ENCODE measurements at places on chromosomes 3 and 15.

GRCh38 chr3:126907557-126907956 is 75.4 kb upstream of the PLXNA1 start:
- DNase-seq = no peak

DNA sequence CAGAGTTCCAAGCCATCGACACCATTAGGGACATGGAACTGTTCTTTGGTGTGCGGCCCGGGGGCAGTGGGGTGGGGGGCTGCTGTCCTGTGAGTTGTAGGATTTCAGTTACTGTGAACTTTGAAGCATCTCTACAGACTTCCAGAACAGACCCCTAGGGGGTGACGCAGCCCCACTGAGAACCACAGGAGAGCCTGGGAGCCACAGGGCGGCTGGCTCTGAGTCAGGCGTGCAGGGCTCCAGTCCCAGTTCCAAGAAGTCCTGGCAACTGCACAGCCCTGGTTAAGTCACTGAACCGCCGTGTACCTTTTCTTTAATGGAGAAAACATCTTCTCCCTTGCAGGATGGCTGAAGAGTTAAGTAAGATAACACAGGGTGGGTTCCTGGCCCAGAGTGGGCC is 23.5 kb upstream of the LRTM1 start:
- peak; percentile 94 for DNase-seq

DNA sequence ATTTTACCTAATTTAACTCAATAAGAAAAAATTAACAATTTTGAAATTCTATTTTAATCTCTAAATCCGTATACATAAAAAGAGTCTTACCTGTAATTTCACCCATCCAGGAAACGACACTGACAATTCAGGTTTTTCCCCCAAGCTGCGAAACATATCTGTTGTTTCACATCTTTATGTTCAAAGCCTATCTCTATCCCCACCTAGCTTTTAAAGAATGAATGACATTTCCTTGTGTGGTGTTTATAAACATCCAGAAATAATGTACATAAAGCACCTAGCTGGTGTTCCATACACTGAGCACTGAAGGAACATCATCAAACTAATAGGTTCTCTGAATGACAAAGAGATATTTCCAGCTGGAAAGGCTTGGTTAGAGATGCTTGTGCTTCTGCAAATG is 867.8 kb downstream of the SQOR start:
- peak; percentile 6 for DNase-seq

DNA sequence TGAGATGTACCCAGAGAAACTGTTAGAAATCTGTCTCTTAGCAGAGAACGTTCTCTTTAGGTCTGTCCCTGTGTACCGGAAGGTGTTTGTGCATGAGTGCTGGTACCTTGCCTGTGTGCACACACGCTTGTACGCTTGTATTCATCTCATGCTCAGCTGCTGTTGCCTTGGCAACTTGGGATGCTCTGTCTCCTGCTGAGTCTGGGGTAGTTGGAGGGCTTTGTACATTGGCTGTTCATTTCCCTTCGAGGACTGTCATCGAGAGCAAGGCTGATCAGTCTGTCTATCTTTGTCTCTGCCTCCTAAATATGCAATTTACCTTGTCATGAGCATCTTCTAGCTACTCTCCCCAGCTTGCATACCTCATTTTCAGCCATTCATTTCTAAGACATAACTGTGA is 147.2 kb downstream of the SLCO3A1 start:
- DNase-seq = no peak

- no peak for DNase-seq
Observed at GRCh38 chr3:31748281-31748932, 215.7 kb downstream of the STT3B start.

GRCh38 chr15:58438956-58439355 is 7.2 kb downstream of the LIPC start:
- DNase-seq = peak; percentile 47

GRCh38 chr3:185693985-185694653 is 108.0 kb downstream of the SENP2 start:
- DNase-seq = peak; percentile 37

DNA sequence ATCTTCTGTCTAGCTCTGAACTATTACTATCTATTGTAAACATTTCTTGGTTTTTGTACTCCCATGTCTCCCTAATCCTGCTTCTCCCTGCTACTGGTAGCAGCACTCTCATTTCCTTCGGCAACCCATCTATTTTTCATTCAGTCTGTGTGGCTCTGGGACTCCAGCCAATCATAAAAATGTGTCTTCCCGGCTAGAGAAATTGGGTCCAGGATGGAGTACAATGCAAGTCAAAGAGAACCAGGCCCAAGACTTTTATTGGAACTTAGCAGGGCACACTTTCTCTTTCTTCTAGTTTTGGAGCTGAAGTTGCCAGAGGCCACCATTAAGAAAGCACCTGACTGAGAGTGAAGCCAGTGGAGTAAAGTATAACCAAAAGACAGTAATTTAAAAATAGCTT is 22.8 kb upstream of the ARHGEF26 start:
- DNase-seq = no peak

GRCh38 chr3:11631820-11632219 is 11.9 kb downstream of the VGLL4 start:
- no peak for DNase-seq

DNA sequence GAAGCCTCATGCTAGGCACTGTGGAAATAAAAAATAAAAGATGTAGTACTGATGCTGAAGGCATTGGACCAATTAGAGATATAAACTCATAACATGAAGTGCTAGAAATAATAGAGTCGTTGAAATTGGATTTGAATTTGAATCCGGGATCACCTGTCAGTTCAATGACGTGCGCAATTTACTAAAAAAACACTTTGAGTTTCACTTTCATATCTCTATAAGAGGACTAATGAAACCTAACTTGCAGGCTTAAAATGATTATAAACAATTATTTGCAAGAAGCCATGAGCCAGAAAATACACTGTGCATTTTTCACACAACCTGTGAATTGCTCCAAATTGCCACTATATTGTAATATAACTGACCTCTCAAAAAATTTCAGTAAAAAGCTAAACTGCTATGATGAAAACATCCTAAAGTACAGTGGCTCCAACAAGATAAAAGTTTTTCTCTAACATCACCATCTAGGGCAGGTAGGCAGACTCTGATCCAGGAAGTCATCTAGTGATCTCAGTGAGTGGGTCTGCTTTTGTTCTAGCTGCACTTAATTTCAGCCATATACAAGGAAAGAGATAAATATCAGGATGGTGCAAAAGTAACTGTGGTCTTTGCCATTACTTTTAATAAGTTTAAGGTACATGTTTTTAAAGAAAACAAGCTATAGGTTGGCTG is 440.2 kb downstream of the CNTN6 start:
- DNase-seq = no peak

GRCh38 chr15:74608786-74609185 is 6.8 kb upstream of the CLK3 start:
- no peak for DNase-seq

GRCh38 chr3:157487339-157487738 is 15.9 kb downstream of the VEPH1 start:
- no peak for DNase-seq

GRCh38 chr3:179141890-179142289 is 6.3 kb upstream of the PIK3CA start:
- no peak for DNase-seq

DNA sequence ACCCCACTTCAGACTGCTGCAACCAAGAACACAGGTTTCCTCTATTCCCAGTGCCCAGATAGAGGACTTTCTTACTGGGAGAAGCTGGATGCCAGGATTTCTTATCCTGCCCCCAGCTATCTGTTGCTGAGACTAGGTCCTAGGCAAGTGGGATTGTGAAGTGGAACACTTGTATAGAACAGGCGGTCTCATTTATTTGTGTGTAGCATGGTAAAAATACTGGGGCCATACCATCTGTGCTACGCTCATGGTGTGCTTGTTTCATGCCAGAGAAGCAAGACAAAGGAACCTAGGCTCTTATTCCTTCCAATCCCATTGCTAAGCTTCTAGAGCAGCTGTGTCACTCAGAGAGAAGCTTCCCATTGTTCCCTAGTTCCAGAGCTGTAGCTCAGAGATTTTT is 191.5 kb upstream of the EPHA6 start:
- DNase-seq = no peak

- DNase-seq = no peak
Observed at GRCh38 chr15:39597336-39597735, 16.5 kb downstream of the THBS1 start.

DNA sequence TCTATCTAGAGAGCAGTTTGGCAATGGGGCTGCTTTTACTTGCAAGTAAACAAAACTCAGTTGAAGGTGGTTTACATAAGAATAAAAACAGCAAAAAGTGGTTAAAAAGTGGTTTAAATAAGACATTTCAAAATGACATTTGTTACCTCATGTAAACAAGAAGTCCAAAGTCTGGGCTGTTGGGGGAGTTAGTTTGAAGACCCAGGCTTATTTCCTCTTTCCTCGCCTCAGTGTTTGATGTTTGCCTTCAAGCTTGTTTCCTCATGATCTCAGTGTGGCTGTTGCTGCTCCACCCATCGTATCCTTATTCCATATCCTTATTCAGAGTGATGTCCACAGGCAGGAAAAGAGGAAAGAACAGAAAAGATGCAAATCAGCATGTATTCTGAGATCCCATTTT is 15.2 kb downstream of the CGNL1 start:
- DNase-seq = no peak

- DNase-seq = no peak
Observed at GRCh38 chr15:57114070-57114469, 195.6 kb downstream of the TCF12 start.

Data from GM03348 (cell line).